ENCODE measurements at places on chromosomes 4 and X.

GRCh38 chr4:13830449-13830848 is 202.9 kb upstream of the BOD1L1 start:
- no peak for DNase-seq

GRCh38 chrX:39158801-39159657 is 357.8 kb downstream of the MID1IP1 start:
- no peak for DNase-seq

- no peak for DNase-seq
Observed at GRCh38 chr4:139674875-139675550, 9.4 kb downstream of the MGST2 start.

DNA sequence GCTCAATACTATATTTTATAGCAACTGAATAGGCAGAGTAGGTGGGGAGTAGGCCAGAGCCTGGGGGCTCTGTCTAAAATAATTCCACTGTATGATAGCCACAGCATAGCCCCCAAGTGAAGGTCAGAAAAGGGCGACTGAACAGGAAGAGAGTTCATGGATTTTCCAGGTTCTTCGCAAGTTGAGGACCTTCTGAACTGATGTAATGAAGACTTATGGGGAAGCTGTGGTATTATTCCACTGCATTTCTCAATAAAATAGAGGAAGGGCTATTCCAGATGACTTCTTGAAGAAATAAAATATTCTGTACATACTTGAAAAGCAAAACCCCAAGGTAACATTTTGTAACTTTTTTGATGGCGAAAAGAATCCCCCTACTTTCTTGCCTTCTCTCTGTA is 231.4 kb upstream of the GPC4 start:
- no peak for DNase-seq

- no peak for DNase-seq
Observed at GRCh38 chr4:14837860-14838259, 164.4 kb upstream of the CPEB2 start.

- DNase-seq: no peak
Observed at GRCh38 chrX:132257116-132257515, 37.9 kb upstream of the RAP2C start.

DNA sequence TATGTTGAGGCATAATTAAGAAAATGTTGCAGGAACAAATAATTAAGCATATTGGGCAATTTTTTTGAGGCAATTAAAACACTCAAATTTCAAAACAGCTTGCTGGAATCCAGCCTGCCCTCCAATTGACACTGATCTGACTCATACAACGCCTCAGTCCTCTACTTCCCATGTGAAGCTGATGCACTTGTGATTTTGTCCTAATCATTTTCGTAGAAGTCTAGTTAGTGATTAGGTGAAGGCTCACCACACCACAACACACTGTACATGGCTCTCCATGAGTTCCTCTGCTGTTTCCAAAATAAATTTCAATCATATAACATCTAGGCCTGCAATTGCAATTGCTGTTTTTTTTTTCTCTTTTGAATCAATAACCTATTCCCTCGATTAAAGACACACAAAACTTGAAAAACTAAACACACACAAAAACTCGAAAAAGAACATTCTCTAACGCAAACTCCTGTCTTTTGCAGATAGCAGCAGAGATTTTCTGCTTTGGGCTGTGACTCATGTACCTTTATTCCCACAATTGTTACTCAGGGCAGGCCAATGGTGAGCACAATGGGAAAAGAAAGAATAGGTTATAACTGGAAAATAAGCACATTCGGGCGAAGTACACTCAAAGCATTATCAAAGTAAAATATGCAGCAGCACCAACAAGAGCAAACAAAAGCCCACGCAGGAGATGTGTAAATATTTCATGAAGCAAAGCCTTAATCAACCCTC is 1.7 kb downstream of the GPRIN3 start:
- no peak for DNase-seq

DNA sequence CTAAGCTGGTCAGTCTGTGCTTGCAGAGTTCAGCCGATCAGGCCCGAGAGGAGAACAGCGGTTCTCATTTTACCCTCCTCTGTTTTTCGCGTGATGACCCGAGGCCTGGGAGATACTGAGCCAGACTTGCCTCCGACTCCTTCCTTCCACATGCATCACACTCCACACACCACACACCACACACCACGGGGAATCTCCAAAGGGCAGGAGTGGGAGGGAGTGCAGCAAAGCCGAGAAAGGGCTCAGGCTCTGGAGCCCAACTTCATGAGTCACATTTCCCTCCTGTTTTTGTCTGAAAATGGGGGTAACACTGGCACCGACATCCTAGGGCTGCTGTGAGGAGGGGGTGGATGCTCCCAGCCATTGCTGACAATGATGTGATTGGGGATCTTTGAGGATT is 38.9 kb downstream of the TKTL1 start:
- DNase-seq: no peak

GRCh38 chr4:3261411-3262207 is 12.7 kb downstream of the MSANTD1 start:
- no peak for DNase-seq

- no peak for DNase-seq
Observed at GRCh38 chr4:165874791-165875371, 1.8 kb downstream of the TLL1 start.

- no peak for DNase-seq
Observed at GRCh38 chrX:153673428-153674218, at the start of gene PNCK. PNCK (minus strand) TSS chrX:153673813; CDS start chrX:153673076, 737 bp downstream.

DNA sequence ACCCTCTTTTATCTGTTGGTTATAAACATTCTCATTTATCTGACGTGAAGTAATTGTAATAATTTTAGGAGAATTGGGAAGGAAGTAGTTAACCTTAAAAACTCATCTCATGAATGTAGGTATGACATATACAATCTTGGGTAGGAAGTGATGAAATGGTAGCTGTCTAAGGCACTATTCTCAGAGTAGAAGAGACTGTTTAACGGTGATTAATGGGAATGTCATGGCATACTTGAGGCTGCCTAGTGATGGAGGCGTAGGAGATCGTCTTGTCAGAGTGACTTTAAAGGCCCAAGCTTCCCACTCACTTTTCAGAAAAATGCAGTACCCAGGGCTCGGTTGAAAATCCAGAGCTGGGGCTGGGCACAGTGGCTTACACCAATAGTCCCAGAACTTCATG is 19.4 kb upstream of the AGA start:
- no peak for DNase-seq

- DNase-seq: no peak
Observed at GRCh38 chrX:103556963-103557612, 28.2 kb upstream of the TCEAL4 start.

DNA sequence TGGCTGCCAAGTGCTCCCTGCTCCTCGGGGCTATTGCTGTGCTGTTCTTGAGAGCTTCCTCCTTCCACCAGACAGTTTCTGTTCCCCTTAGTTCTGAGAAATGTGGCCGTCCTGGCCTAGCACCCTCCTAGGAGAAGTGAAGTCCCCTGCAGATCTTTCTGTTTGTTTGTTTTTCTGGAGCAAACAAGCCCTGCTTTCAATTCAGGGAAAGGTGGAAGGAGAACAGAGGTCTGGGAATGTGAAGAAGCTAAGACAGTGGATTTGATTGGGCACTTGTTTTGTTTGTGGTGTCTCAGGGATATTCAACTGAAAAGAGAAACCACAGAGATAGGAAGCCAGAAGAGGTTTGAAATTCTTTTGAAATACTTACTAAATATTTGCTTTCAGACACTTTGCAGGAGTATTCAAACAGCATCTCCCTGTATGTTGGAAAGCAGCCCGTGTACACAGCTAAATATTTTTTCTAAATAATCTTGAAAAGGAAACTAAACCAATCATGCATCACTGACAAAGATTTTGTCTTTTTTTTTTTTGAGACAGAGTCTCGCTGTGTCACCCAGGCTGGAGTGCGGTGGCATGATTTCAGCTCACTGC is 36.5 kb upstream of the PPM1K start:
- DNase-seq: peak; percentile 6

DNA sequence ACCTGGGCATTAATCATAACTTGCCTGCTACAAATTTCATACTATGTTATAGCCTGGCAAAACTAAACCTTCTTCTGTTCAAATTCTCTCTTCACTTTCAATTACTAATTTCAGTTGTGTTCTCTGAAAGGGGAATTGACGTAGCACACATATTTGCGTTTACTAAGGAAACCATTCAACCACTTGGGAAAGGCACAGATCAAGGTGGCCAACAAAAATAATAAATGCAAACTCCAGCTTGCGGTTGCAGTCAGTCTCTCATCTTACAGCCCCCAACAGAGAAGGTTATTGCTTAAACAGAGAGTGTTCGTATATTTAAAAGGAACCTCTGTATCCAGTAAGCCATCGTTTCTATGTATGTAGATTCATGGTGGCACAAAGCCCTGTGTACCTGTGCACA is 4.0 kb downstream of the SRPX start:
- no peak for DNase-seq
